ENCODE measurements at places on chromosomes 5 and 9.

- DNase-seq = peak; percentile 73
Measured at GRCh38 chr9:77649109-77649812, 1.1 kb upstream of the GNA14 start.

- DNase-seq = no peak
Measured at GRCh38 chr9:132348676-132349075, 6.1 kb downstream of the SETX start.

GRCh38 chr5:2201421-2201820, 318.7 kb upstream of the IRX4 start:
- no peak for DNase-seq

GRCh38 chr5:56681346-56681745, 134.0 kb upstream of the MAP3K1 start:
- no peak for DNase-seq

GRCh38 chr5:1120236-1120999, 8.6 kb upstream of the SLC12A7 start:
- no peak for DNase-seq

DNA sequence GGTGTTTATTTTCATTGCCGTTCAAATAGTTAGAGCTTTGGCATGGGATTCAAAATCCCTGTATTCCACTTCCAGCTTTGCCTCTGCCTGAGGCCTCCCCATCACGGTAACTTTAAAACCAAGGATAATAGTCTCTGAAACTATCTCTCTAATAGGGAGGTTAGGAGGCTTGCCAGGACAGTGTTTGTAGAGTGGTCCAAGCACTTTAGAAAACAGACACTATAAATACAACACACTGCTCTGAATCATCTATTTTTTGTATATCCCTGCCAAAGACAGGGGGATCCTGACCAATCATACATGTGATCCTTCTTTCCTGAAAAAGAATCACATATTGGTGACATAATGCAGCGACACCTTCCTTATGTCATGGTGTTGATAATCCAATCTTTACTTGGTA, 326.8 kb downstream of the BNC2 start:
- no peak for DNase-seq

Measured in Kasumi-1 (cell line).